ENCODE measurements at places on chromosomes 5 and 9. TPM values are rescaled to one million over a fixed set of nuclear protein-coding genes. Genes with fewer than 3 reads are reported as not detected.

The PHF2 gene
- 17.6 TPM for total RNA-seq

The CDH9 gene
- total RNA-seq: 2.8 TPM

The PHYHD1 gene
- 19.0 TPM for total RNA-seq

The HSD17B3 gene
- not detected for total RNA-seq

The SNCAIP gene
- total RNA-seq: 5.4 TPM

The MRPS27 gene
- 154 TPM for total RNA-seq

The TRIM14 gene
- total RNA-seq: 2.7 TPM

The FAM78A gene
- total RNA-seq: 0.32 TPM

The SMIM32 gene
- total RNA-seq: 0.13 TPM

The NPR3 gene
- not detected for total RNA-seq

The AUH gene
- 22.8 TPM for total RNA-seq

The C5orf22 gene
- total RNA-seq: 37.5 TPM

The ZNF367 gene
- 18.0 TPM for total RNA-seq

The N4BP3 gene
- 12.8 TPM for total RNA-seq

The TRIM52 gene
- 7.9 TPM for total RNA-seq

The FBXW2 gene
- 31.0 TPM for total RNA-seq

The RAI14 gene
- total RNA-seq: 54.6 TPM

The PROB1 gene
- total RNA-seq: 0.67 TPM

The SV2C gene
- total RNA-seq: 0.06 TPM

The DDX41 gene
- total RNA-seq: 60.7 TPM

The FBP1 gene
- 0.31 TPM for total RNA-seq

The CD180 gene
- not detected for total RNA-seq

The MZB1 gene
- total RNA-seq: not detected

The DOCK2 gene
- 1.1 TPM for total RNA-seq

The CTSV gene
- 52.2 TPM for total RNA-seq

The TRAF1 gene
- total RNA-seq: 4.5 TPM

The NME5 gene
- 6.7 TPM for total RNA-seq

The PCDHA1 gene
- total RNA-seq: 0.19 TPM

The PCDHA3 gene
- 2.8 TPM for total RNA-seq

The MVB12B gene
- total RNA-seq: 16.1 TPM

The DRD1 gene
- not detected for total RNA-seq

The TSLP gene
- not detected for total RNA-seq

The SPINK6 gene
- total RNA-seq: not detected

The ARHGEF39 gene
- 31.9 TPM for total RNA-seq

The FOXD4L4 gene
- total RNA-seq: 0.15 TPM

The FOXD1 gene
- total RNA-seq: 0.12 TPM

The SIT1 gene
- 0.56 TPM for total RNA-seq

The BTNL3 gene
- total RNA-seq: 0.34 TPM

The LURAP1L gene
- total RNA-seq: 0.77 TPM

The IRX1 gene
- 7.6 TPM for total RNA-seq

The POLE3 gene
- total RNA-seq: 48.2 TPM

The PCDHA6 gene
- total RNA-seq: 2.8 TPM

The QRFP gene
- total RNA-seq: not detected

The SVEP1 gene
- 0.56 TPM for total RNA-seq

The SLC6A7 gene
- total RNA-seq: not detected

The OGN gene
- not detected for total RNA-seq

The C5orf52 gene
- not detected for total RNA-seq

The SPATA31A7 gene
- total RNA-seq: not detected

The FOXB2 gene
- total RNA-seq: not detected

The SPATA31E1 gene
- total RNA-seq: not detected

The GZMA gene
- not detected for total RNA-seq

The OR13C3 gene
- total RNA-seq: not detected

The CATSPER3 gene
- not detected for total RNA-seq

The MARCHF11 gene
- not detected for total RNA-seq

The MXD3 gene
- total RNA-seq: 31.1 TPM

The PDE8B gene
- 4.3 TPM for total RNA-seq

The CDC25C gene
- total RNA-seq: 45.8 TPM

Measured in neural progenitor cell (in vitro differentiated cells).